ENCODE measurements at places on chromosomes 3 and 15.

DNA sequence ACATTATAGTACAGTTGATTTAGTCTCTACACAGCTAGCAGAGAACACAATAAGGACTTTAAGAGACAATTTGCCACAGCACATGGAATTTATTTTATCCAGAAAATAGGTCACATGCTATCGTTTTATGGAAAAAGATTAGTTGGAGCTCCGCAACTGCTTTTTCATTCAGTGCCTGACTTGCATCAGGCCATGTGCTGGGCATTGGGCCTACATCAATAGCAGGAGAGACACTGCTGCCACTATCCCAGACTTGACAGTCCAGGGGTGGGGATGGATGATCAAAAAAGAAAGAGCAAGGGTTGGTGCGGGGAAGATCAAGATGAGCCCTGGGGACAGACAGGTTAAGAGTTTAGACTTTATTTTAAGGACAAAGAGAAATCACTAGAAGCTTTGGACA lies 75.2 kb upstream of the C3orf80 start:
- no peak for DNase-seq

DNA sequence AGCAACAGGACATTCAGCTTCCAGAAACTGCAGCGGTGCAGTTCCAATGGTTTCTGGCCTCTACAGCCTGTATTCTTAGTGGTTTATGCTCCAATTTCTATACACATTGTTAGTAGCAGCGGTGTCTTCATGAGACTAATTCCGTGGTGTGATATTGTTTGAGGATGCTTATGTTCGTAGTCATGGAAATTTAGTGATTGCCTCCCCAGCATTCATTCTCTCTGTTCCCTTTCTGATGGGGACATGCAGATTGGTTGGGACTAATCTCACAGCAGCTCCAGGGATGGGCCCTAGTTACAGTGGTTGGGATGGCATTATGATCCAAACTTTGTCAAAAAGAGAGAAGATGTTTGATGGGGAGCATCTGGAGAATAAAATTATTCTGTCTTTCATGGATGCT lies 208.6 kb downstream of the CD47 start:
- DNase-seq = no peak

DNA sequence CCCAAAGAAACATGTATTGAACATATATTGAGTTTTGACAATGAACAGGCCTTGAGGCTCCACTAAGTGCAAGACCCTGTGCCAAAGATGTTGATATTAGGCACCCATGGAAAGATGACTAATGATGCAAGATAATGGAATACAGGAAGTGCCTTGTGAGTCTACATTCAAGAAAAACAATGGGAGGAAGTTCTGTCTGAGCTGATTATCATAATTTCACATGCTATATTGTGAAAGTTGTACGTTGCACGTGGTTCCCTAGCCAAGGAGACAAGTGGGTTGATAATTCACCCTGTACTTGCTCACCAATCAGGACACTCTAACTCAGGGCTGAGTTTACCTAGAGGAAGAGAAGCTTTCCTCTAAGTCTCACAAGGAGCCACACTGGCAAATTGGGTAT lies 186.9 kb upstream of the STAC start:
- DNase-seq = no peak

DNA sequence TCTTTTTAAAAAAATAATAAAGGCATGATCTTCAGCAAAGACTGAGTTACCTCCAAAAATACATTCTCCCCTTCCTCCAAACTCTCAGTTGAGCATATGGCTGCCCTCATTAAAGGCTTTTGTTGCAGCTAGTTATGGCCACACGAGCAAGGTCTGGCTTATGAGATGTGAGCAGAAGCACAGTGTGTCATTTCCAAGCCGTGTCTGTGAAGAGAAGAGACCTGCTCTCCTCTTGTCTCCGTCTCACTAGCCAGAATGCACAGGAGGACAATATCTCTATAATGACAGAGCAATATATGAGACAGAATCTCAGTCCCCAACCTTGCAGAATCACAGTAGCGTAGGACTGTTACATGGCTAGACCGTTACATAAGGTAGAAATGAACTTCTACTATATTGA lies 152.3 kb downstream of the MAGI1 start:
- no peak for DNase-seq

DNA sequence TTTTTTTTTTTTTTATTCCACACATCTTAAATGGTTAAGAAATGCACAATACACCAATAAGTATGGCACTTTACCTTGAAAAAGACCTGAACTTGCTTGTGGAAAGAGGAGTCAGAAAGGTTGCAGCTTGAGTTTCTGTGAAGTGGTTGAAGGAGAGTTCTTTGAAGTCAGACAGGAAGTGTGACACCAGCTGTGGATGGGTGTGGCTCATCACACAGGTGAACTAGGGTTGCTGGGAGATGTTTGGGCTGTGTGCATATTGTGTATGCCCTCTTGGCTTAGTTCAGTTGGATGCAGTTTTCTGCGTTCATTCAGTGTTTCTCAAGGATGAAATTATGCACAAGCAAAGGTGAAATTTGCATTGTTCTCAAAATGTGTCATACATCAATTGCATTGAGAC lies 6.3 kb downstream of the AEN start:
- DNase-seq = peak; percentile 68

- DNase-seq = no peak
These were observed 89.9 kb downstream of the BBX start for GRCh38 chr3:107612664-107613084.

DNA sequence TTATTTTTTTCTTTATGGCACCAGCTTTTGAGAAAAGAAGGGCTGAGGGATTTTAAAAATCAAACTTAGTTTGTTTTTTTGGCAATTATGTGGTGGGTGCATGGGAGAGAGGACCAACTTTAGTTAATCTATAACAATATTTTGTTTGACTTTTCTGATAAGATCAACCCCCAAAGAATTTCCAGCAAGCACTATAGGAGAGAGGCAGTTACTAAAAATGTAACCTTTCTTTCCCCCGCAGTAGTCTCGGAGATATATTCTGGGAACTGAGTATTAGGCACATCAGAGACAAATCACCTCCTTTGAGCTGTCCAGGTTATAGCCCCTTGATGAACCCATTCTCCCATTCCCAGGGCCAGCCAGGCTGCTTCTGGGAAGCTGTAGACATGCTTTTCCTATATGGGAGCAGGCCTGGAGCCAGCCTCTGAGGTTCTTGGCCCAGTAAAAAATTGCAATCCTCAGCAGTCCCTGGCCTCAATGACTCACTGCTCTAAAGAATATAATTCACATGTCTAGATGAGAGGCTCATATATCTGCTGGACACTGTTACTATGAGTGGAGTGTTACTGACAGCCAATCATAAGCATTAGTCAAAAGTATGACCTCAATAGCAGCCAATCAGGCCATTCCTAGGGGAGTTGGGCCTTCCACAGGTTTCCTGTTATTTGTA lies 138.3 kb upstream of the AGBL1 start:
- no peak for DNase-seq

DNA sequence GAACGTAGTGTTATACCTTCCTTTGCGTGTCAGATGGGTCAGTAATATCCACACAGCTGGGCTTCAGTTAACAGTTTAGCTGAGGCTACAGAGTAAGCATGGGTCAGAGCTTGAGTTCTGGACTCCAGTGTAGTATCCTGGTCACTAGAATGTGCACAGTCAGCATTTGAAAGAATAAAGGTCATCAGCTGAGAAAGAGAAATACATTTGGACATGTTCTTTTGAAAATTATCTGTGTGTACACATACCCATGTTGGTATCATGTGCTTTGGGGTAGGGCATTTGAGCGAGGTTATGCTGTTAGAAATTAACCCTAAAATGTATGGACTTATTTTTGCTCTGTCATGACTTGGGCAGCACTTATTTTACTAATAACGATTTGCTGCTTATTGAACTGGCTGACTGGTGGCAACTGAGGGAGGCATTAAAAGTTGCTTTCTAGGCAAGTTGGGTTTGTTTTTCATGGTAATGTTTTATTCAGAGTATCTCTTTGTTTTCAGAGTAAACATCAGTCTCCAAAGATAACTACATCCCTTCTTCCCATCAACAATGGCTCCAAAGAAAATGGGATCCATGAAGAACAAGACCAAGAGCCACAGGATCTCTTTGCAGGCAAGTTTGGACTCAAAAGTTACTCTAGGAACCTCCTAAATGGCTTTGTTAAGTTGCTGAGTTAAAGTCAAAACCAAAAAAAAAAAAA lies 16.4 kb downstream of the SNX1 start:
- no peak for DNase-seq

DNA sequence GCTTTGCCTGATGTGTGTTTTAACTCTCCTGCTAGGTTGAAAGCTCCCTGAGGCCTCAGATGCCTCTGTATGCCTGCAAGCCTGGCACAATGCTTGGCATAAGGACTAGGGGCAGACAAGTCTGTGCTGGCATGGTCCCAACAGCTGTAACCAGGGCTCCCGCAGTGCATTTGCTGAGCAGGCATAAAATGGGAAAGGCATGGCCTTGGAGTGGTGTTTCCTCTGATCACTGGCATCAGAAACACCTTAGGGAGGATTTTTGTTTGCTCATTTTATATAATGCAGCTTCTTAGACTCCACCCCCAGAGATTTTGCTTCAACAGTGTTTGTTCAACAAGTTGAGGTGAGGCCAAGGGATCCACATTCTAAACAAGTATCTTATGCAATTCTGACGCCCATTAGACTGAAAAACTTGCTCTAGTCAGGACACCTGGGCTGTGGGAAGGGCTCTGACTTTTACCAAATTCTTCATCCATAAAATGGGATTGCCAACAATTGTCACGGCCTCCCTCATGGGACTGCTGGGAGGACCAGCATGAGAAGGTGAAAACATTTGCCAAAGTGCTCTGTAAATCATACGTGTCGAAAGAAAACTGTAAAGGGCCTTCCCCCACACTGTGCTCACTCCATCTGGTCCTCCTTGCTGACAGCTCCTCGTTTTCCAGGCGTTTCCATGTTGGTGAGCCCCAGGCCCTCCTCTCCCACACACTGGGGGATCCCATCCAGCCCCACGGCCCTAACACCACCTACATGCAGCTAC lies 43.1 kb downstream of the STARD5 start:
- no peak for DNase-seq

DNA sequence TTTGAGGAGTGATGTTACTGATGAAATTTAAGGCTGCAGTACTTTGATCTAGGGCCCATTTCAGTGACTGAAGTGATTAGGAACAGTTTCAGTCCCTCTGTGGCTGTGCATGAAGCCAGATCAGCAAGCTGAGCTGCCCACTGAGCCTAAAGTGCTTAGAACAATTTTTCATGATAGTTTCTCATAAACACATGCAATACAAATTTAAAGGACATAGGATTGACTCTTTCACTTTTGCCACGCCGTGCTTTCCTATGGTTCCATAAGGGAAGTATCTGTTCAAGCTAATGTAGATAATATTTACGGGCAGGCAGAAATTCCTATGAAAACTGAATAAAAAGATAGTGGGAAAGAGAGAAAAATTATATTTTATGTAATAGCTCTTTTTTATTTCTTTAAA lies 10.6 kb downstream of the ANKUB1 start:
- no peak for DNase-seq

DNA sequence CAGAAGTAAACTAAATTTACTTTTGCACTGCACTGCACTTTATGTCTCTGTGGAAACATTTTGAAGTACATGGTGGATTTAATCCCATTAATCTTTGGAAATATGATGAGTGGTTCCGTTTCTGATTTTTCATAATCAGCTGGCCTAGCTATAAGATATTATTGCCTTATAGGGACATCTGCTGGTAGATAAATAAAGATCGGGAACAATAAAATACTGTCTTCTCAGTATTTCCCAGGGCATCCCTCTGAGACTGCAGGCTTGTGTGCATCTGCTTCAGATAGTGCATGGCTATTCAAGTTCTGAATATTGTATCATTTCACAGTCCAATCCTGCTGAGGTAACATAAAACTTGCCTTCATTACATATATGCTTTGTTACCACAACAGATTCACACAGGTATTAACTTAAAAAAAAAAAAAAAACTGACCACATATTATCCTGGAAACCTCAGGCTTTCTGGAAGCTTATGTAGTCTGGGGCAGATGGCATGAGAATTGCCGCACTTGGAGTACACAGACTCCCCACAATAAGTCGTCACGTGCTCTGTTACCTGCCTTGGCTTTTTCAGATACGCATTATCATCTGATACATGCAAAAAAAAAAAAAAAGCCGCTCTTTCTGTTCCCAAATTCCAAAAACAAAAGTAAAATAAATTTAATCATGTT lies 330.8 kb upstream of the AGTR1 start:
- DNase-seq = no peak

GRCh38 chr3:15795651-15796308 lies 2.0 kb downstream of the ANKRD28 start:
- no peak for DNase-seq

DNA sequence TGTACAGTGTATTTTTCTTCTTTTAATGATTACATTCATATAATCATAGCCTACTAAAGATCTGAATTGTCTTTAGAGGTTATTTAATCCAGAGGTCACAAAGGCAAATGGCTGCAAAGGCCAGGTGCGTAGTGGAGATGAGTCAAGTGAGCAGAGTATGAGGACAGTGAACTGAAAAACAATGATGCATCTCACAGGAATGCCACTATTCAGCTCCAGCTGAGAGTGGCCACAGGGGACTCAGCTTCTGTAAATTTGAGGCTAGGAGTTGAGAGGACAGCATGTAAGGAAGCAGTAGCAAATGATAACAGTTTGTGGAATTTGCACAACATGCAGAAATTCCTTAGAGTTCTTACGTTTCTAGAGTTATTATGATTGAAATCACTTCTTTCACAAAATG lies 50.4 kb downstream of the COL6A5 start:
- DNase-seq = no peak

DNA sequence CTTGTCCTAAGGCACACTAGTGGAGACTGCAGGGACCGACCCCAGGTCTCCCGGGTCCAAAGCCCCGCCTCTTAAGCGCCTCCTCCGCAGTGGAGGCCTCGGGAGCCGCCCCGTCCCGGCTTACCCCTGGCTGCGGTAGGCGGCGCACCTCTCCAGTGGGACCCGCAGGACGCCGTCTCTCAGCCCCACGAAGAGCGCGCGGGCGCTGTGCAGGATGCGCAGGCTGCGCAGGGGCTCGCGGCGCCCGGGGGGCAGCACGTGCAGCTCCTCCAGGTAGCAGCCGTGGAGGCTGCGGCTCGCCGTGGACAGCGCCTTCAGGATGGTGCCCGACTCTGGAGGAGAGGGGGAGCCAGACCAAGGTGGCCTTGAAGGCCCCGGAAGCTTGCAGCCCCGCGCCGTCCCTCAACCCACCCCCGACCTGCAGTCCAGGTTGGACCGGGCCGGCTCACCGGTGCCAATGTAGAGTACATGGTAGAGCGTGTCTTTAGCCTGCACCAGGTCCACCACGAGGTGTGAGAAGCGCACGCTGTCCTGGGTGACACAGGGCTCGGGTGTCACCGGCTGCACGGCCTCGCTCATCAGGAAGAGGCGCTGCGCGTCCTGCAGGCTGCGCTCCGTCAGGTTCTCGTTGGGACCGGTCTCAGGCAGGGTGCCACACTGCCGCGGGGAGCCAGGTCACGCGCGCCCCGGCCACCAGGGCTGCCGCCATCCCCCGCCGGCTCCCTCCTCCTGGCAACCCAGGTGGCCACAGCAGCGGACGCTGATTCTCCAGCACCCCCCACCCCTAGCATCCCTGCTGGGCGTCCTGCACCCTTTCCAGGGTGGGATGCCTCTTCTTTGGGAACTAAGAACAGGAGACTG lies 105.5 kb downstream of the SEMA5B start:
- no peak for DNase-seq

All from hematopoietic multipotent progenitor cell treated with erythropoietin and hydrocortisone succinate and interleukin-3 and kit ligand, for 17 days (in vitro differentiated cells).